ENCODE measurements at places on chromosomes 7 and 10. TPM values are rescaled to one million over a fixed set of nuclear protein-coding genes. Genes with fewer than 3 reads are reported as not detected.

Gene GRID2IP
- polyA plus RNA-seq: 0.03 TPM

Gene FAM25C
- not detected for polyA plus RNA-seq

Gene CPED1
- polyA plus RNA-seq: not detected

Gene C10orf53
- not detected for polyA plus RNA-seq

Gene VGF
- polyA plus RNA-seq: 1.4 TPM

Gene KCNIP2
- 1.7 TPM for polyA plus RNA-seq

Gene ADAP1
- 1.1 TPM for polyA plus RNA-seq

Gene KCND2
- polyA plus RNA-seq: not detected

Gene CYP2E1
- polyA plus RNA-seq: 0.17 TPM

Gene ANKRD61
- polyA plus RNA-seq: 0.49 TPM

Gene NPY4R
- polyA plus RNA-seq: 71.6 TPM

Gene FGFBP3
- 3.2 TPM for polyA plus RNA-seq

Gene NPSR1
- not detected for polyA plus RNA-seq

Gene MEOX2
- not detected for polyA plus RNA-seq

Gene TMEM26
- polyA plus RNA-seq: 0.03 TPM

Gene TET1
- polyA plus RNA-seq: 0.45 TPM

Gene GIMAP5
- polyA plus RNA-seq: not detected
